NCI-H1417 (cell line): ENCODE measurements at places on chromosomes 1 and 21.

DNA sequence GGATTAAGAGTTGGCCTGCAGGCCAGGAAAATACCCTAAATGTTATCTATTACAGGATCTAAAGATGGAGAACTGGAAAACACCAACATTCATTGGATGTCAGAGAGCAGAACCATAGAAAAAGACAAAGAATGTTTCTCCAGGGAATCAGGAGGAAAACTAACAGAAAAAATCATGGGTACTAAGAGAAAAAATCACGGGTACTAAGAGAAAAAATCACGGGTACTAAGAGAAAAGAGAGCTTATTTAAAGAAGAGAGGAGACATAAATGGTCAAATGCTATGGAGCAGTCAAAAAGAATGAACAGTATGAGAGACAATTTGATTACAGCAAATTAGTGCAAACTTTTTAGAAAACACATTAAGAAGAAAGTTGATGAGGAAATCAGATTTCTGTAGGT lies 73.8 kb upstream of the SERBP1 start:
- no peak for DNase-seq

DNA sequence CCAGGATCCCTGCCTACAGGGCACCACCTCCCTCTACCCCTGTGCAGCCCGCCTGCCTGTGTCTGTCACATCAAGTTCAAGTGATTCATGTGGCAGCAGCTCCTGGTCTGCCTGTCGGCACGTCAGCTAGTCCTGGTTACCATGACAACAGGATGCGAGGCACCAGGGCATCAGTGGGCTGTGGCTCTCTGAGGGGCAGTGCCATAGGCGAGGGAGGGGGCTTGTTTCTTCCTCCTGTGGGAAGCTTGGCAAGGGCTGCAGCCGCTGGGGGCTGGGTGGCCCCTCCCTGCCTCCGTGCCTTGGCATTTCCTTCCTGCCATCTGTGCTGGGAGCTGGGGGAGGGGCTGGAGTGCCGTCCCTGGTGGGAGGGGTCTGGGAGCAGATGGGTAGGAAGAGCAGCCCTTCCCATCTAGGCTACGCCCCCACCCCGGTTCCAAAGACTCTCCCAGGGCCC lies 43.1 kb downstream of the FOXO6 start:
- DNase-seq: peak; percentile 76

DNA sequence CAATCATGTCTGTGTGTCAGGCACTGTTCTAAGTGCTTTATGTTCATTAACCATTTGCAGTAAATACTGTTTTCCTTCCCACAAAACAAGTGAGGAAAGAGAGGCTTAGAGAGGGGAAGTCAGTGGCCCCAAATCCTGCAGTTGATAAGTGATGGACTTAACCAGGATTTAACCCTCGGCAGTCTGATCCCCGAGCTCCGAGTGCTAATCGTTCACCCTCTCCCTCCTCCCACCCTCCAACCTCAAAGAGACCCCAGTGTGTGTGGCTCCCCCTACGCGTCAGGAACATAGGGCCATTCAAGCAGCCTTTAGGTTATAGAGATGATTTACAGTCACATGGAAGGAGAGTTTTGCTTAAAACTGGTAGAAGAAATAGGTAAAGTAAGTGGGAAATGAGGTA lies 47.2 kb downstream of the SCCPDH start:
- DNase-seq: no peak

DNA sequence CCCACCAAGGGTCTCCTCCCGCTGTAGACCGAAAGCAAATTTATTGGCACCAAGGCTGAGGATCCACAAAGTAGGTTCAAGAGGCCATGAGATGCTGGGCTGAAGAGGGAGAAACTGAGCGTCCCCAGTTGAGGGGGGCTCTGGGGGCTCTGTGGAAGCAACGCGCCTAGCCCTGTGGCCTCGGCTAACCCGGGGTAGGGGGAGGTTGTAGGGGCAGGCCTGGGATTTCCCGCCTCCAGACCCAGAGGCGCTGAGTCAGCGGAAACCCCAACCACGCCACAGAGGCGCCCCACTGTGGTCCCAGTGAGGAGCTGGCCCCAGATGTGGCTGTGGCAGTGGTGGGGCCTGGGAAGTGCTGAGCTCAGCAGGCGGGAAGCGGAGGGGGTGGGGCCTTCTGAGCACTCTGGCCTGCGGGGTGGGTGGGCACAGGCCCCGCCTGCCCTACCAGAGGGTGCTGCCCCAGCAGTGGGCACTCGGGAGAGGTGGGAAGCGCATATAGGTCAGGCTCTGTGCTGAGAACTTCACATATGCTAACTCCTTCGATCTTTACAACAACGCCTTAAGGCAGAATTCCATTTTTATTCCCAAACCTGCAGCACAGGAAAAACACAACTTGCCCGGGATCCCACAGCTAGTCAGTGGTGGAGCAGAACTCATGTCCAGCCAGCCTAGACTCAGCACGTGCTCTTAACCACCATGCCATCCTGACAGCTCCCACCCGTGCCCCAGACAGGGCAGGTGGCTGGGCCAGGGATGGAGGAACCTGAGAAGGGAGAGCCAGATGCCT lies 1.5 kb upstream of the COL16A1 start:
- DNase-seq: no peak

DNA sequence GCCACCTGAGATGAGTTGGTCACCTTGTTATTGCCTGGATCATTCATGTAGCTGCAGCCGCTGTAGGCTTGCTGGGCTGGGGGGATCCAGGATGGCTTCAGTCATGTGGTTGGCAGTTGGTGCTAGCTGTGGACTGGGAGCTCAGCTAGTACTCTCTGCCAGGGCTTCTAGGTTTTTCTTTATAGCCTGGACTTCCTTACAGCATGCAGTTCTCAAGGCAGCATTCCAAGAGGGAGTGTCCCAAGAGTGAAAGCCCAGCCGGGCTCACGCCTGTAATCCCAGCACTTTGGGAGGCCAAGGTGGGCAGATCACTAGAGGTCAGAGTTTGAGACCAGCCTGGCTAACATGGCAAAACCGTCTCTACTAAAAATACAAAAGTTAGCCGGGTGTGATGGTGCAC lies 23.7 kb upstream of the ACTL8 start:
- DNase-seq: no peak

- no peak for DNase-seq
Measured at GRCh38 chr1:1187938-1188337, 14.3 kb downstream of the TTLL10 start.

- DNase-seq: no peak
Measured at GRCh38 chr1:80241566-80241965, 1235.0 kb upstream of the ADGRL4 start.

DNA sequence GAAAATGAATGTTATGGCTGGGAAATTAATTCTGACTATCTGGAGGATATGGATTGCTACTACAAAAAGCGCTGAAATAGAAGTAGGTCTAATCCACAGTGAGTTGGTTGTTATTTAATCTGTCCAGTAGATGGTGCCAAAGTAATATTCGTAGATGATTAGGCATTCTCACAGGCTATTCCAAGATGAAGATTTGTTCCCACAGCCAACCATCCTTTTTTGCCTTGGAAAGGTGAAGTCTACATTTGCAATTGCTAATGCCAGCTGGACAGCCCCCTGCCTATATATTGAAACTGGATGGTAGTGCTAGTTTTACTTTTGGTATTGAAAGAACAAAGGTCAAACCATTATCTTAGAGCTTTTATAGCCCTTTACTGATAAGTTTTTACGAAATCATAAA lies 43.8 kb downstream of the RBM11 start:
- peak; percentile 52 for DNase-seq

GRCh38 chr21:46456750-46457149 lies 1.9 kb upstream of the DIP2A start:
- no peak for DNase-seq

DNA sequence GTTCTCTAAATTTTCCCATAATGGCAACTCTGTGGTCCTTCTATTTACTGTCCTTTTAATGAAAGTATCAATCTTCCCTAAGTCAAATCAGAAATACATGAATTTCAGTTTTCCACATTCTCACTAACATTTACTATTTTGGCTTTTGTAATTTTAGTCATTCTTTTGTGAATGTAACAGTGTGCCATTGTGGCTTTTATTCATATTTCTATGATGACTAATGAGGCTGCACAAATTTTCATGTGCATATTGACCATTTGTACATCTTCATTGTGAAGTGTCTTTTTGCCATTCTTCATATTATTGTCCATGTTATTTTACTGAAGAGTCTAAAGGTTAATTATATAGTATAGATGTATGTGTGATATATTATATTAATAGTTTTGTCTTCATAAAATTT lies 431.0 kb upstream of the BRINP3 start:
- DNase-seq: no peak

GRCh38 chr1:56404561-56405030 lies 174.8 kb downstream of the PLPP3 start:
- DNase-seq: no peak

DNA sequence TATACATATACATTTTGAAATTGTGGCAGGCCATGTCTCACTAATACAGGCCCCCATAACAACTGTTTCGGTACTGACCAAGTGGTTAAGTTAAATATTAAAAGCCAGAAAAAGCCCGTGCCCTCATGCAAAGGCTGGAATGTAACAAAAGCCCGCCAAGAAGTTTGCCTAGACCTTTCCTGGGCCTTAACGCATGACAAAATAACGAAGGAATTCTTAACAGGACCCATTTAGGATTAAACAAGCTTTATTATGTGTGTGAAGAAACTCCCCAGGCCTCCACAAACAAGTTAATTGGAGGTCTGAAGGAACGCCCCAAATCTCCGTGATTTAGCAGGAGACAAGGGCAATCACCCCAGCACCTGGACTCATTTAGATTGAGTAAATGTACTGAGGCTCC lies 42.4 kb downstream of the TNFSF4 start:
- no peak for DNase-seq

GRCh38 chr1:76666499-76666898 lies 200.8 kb upstream of the ST6GALNAC5 start:
- no peak for DNase-seq

DNA sequence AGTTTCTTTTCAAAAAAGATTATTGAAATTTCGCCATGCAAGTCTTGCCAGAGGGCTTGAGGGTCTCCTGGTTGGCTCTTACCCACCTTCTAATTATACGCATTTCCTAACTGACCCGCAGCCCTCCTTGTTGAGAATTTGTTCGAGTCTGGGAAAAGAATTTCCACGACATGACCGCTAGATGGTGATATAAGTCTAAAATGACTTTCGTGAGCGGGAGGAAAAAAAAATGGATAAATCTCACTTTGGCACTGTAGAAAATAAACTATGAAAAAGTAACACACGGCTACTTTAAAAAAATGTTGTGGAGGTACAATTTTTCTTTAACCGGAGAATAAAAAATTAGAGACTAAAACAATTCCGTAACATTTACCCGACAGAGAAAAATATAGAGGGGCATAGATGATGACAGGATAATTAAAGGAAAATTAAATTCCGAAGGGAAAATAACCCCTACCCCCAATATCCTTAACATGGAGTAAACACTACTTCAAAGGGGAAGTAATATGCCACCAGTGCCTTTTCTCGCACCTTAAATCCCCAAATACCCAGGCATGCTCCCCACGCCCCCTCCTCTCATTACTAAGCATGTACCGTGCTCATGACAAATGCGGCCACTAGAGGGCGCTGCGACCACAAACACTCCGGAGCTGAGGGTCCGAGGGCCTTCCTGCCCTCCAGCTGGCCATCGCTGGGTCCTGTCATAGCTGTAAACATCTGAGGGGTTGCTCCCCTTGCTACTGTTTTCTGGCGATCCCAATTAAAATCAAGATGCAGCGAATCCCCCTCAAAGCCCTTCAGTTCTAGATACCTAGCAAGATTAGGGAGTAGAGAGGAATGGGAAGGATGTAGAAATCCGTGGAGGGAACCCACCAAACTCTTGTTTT lies 266.9 kb downstream of the ASTN1 start:
- DNase-seq: peak; percentile 91

DNA sequence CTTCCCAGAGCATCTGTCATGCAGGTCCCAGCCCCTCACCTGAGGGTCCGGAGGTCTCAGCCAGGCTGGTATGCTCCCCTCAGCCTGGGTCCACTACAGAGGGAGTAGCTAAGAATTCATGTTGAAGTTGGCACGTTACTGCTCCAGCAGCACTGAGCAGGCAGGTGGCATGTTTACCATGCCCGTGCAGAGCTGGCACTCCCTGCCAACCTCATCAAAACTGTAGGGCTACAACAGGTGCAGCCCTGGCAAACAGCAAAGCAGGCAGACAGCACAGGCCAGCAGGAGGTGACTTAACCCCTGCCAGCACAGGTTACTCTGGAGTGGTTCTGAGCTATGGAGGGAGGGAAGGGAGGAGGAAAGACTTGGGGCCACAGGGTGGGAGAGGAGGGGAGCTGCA lies 46.4 kb downstream of the NUAK2 start:
- no peak for DNase-seq

GRCh38 chr21:34878501-34878900 lies 170.6 kb downstream of the RUNX1 start:
- peak; percentile 78 for DNase-seq

DNA sequence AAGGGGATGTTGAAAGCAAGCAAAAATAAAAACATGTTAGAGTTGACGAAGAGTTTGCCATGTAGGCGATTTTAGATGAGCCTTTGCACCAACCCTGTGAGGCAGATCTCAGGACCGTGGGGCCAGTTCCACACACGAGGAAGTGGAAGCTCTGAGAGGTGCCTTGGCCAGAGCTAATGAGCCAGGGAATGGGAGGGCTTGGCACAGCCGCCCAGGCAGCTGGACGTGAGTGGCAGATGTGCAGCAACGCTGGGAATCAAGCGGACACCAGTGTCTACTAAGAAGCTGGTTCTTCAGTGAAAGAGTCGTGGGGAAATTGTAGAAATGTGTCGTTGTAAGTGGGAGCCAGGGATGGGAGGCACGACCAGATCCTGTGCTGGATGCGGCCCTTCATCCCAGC lies 58.9 kb upstream of the COL6A1 start:
- no peak for DNase-seq

GRCh38 chr1:89800718-89801117 lies 20.1 kb upstream of the LRRC8D start:
- DNase-seq: no peak

DNA sequence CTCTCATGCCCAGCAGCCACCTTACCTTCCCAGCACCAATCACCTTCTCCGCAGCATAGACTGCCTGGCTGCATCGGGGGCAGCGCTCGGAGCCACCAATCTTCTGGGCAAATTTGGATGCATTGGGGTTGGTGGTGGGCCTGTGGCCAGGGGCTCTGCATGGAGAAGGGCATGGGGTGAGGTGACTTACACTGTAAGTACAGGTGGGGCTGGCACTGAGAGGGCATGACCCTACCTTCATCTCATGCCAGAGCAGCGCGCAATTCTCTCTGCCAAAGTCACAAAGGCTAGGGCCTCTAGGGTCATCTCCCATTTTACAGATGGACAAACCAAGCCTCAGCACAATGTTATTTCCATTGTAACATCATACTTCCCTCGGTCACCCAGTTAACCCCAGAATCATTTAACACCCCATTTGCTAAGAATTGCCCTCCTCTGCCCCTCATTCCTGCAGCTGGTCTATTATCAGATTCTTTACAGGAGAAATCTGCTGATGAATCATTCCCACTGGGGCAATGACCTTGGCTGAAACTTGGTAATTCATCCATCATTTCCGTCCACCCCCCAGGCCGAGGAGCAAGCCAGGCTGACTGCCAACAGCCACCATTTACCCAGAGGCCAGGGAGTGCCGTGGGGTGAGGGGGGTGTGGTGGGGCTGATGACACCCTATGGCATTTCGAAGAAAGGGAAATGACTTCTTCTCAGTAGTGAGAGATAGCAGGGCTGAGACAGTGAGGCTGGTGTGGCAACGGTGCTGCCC lies 17.9 kb downstream of the CSRP1 start:
- DNase-seq: no peak
